ENCODE measurements at places on chromosomes 11 and 22. TPM values are rescaled to one million over a fixed set of nuclear protein-coding genes. Genes with fewer than 3 reads are reported as not detected.
A peak's percentile ranks its signal among the peaks of the same experiment; 100 is the strongest.

- no peaks in the 10 kb centered on the region for H3K27me3 ChIP-seq
- H3K4me3 ChIP-seq, result no peak overlapping the region
- no peak overlapping the region for H3K27ac ChIP-seq
- peaks cover 17% of the 10 kb centered on the region for H3K4me1 ChIP-seq
- no peak for DNase-seq
These were observed 155.7 kb downstream of the CEP164 start for GRCh38 chr11:117483372-117483771.

GRCh38 chr11:19577976-19578619 is 134.5 kb upstream of the NAV2 start:
- H3K4me1 ChIP-seq, result peaks cover 58% of the 10 kb centered on the region
- no peaks in the 10 kb centered on the region for H3K36me3 ChIP-seq
- peak overlapping the region; percentile 66 for H3K27ac ChIP-seq
- no peak overlapping the region for H3K4me3 ChIP-seq
- peak; percentile 14 for DNase-seq
- H3K27me3 ChIP-seq, result no peaks in the 10 kb centered on the region

- H3K36me3 ChIP-seq, result no peaks in the 10 kb centered on the region
- no peak overlapping the region for H3K27ac ChIP-seq
- H3K27me3 ChIP-seq, result no peaks in the 10 kb centered on the region
- H3K4me3 ChIP-seq, result no peak overlapping the region
- no peaks in the 10 kb centered on the region for H3K4me1 ChIP-seq
These were observed 87.2 kb downstream of the MYO18B start for GRCh38 chr22:25829237-25829636.

Gene MIOX
- total RNA-seq, result 11.3 TPM

Gene CD6
- 0.71 TPM for total RNA-seq

Gene SEC14L6
- total RNA-seq, result 0.11 TPM

DNA sequence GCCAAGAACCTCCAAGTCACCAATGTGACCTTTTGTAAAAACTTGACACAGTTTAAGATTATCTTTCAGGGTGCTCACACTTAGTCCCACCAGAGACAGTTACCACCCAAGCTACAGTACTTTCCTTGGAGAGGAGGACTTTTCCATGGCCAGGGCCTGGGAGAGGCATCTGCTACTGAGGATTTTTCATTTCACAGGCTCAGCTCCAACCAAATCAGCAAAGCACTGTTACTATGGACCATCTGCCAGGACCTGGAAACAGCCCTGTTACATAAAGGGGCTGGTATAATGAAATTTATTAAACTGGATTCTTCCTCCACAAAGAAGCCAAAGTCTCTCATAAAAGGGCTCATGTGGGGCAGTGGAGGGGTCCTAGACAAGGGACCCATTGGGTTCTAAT is 38.6 kb downstream of the SERGEF start:
- H3K27ac ChIP-seq, result no peak overlapping the region
- no peaks in the 10 kb centered on the region for H3K27me3 ChIP-seq
- H3K36me3 ChIP-seq, result peaks cover 4% of the 10 kb centered on the region
- H3K4me3 ChIP-seq, result no peak overlapping the region

DNA sequence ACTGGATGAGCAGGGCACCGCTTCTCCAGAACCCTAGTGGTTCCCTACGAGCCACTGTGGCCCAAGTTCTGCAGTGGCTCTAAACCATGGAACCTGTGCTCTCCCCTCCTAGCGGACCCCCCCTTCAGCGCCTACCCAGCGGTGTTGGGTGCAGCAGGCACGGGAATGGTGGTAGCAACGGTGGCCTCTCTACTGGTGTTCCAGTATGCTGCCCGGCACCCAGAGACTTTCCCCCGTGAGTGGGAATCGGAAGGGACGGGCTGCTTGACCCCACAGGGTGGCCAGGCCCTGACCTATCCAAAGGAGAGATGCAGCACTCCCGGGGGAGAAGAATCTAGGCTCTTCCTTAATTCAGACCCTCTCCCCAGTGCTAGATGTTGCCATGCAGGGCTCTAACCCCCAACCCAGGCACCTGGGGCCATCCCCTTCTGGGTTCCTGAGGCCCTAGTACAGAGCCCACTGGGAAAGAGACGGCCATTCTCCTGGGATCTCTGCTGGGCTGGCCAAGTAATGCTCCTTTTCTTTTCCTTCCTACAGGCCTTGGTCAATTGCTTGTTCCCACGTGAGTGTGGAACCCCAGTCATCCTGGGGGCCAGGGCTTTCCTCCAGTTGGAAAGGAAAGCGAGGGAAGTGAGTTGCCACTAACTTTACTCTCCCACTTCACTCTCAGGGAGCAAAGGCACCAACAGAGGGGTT is 9.2 kb downstream of the VSIG10L2 start:
- H3K4me1 ChIP-seq, result peaks cover 29% of the 10 kb centered on the region
- DNase-seq, result no peak
- no peaks in the 10 kb centered on the region for H3K36me3 ChIP-seq
- H3K4me3 ChIP-seq, result no peak overlapping the region
- H3K27ac ChIP-seq, result no peak overlapping the region
- no peaks in the 10 kb centered on the region for H3K27me3 ChIP-seq

GRCh38 chr22:26281941-26282340 is 112.7 kb downstream of the SEZ6L start:
- no peaks in the 10 kb centered on the region for H3K27me3 ChIP-seq
- no peaks in the 10 kb centered on the region for H3K36me3 ChIP-seq
- no peak overlapping the region for H3K27ac ChIP-seq
- H3K4me3 ChIP-seq, result no peak overlapping the region
- no peaks in the 10 kb centered on the region for H3K4me1 ChIP-seq

All from thyroid gland (tissue), 4 donors.